ENCODE measurements at places on chromosomes 1 and 21.

GRCh38 chr1:170970256-170970655 is 34.9 kb downstream of the MROH9 start:
- no peak for DNase-seq

GRCh38 chr1:54327386-54328065 is 78.7 kb downstream of the SSBP3 start:
- DNase-seq: no peak

- DNase-seq: peak; percentile 84
These were observed 91.6 kb downstream of the LRRC8C start for GRCh38 chr1:89724369-89725010.

DNA sequence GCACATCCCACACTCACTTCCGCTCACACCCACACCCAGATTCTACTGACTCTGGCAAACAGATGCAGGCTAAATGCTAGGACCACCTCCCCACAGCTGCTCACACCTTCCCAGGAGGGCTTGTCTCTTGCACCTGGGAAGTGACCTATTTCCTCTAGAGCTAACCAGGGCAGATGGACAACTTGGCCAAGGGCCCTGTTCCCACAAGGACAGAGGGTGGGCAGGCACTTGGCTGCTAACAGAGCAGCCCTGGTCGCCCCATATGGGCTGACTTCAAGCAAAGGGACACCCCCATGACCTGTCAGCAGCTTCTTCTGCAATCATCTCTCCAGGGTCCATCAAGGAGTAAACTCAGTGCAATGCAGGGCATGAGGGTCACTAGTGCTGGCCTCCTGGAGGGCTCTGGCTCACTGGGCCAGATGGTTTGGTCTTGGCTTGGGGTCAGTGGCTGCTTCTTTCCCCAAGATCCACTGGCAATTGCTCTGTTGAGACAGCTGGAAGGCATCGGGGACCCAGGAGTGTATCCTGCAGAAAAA is 641.5 kb downstream of the PLPP3 start:
- no peak for DNase-seq

DNA sequence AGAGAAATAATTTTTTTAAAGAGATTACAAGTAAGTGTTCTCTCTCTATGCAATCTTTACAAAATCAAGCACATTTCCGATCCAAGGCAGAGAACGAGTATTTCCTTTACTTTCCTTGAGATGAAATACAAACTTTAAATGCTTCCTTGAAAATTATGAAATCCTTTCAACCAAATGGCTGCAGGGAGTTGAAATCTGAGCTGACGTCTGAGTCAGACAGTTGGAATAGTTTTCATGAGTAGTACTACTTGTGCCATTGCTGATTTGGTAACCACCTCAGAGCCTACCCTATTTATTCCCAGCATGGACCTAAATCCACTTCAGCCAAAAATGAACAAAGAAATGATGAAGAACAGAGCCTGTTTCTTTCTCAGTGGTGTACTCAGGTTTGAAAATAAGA is 183.6 kb downstream of the GIPC2 start:
- no peak for DNase-seq

GRCh38 chr1:199308349-199308846 is 669.6 kb downstream of the PTPRC start:
- no peak for DNase-seq

GRCh38 chr1:111227851-111228747 is 586 bp downstream of the CHI3L2 start:
- DNase-seq: no peak

GRCh38 chr1:180265871-180266270 is 35.8 kb downstream of the LHX4 start:
- no peak for DNase-seq

GRCh38 chr1:163426505-163427251 is 104.9 kb downstream of the NUF2 start:
- no peak for DNase-seq

DNA sequence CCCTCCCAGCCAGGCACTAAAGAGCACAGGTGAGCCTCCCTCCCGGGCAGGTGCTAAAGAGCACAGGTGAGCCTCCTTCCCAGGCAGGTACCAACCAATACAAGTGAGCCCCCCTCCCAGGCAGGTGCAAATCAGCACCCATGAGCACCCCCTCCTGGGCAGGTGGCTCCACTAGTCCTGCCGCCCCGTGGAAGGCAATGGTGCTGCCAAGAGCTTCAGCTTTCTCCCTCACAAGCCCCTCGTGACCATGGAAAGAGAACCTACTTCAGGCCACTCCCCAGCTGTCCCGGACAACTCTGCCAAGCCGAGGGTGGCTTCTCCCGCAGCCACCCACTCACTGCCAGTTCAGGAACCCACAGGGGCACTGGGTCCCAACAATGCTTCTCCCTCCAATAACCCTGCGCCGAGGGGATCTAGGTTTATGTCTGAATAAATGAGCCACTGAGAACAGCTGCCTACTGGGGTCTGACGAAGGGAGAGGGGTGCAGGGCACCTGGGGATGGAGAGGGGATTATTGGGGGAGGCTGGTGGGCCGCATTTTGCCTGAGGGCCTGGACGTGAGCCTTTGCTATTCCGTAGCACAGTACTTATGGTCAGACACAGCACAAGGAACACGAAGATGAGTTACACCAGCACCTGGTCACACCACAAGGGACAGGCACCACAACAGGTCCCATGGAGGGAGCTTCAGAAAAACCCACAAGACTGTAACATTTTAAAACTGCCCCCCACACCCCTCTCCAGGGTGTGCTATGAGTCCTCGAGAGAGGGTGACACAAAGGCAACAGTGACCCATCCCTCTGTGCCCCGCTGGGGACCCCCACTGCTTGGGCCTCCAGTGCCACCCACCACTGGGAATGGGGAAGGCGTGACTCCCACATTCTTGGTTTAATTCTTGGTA is 46.3 kb downstream of the PRDM15 start:
- no peak for DNase-seq

DNA sequence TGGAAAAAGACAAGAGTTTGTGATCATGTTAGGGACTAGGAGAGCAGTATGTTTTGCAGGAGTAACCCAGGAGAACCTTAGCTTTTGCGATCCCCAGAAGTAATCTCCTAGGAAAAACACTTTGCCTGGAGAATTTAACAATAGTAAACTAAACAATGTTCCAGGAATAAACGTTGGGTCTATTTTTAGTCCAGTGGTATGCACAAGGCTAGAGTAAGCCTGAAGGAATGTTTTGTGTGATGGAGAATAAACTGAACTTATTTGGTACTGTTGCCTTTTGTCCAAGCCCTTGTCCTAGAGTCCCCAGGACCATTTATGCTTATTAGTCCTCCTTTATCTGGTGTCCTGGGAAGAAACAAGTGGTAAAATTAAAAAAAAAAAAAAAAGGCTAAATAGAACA is 28.7 kb upstream of the RGS5 start:
- DNase-seq: no peak

DNA sequence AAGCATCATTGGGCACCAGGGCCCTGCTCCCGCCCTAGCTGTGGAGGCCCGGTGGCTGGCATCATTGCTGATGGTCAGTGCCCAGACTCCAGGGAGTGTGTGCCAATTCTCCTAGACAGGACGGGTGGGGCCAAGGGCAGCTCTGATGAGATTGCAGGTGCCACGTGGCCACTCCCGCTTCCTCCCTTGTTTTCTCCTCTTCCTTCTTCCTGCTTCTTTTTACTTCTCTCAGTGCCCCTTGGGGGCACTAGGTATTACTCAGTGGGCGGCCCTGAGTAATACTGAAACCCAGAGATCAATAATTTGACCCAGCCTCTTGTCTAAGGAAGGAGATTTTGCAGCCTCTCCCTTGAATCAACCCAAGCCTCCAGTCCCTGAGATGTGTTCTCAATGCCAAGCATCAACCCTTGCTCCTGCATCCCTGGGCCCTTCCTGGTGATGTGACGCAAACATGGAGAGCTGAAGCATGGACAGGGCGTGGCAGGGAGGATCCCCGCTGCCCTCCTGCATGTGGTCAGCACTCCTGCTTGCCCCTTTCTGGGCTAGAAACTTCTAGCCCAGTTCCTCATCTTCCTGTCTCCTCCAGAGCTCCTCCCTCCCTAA is 32.4 kb downstream of the CDK18 start:
- no peak for DNase-seq

DNA sequence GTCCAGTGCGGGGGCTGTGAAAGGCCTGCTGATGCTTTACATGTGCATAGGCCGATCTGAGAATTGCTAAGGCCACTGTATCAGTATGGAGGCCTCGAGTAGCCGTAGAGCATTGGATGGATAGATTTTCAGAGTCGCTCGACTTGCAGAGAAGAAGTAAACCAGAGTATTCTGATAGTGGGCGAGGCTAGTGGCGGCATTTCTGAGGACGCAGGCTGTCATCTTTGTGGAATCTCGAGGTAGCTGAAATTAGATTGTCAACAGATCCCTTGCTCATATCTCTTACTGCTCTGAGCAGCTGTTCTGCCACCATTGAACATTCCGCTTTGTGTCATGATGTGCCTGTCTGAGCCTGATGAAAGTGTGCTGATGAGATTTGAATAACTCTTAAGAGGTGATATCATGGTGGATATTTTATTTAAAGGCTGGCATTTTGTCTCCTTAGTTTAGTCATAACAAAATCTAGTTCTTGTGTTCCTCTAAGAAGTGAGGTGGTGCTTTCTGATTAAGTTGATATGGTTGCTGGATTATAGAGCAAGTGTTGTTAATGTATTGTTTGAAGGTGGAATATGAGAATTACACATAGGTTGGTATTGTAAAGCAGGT is 1.5 kb downstream of the KIF1B start:
- peak; percentile 16 for DNase-seq

DNA sequence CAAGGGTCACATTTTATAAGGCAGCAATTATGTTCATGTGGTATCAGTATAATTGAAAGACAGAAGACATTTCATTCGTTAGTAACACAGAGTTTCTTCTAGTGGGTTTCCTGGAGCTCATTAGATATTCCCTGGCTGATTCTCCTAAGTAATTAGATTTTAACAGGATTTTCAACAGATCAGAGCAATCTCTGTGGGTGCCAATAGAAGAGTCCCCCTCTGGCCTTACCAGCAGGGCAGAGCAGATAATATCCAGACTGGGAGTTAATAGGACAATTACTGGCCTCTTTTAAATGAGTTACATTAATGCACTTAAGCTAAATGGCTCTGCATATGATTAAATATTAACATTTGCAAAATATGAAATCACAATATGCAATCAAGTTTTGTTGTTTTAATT is 74.2 kb upstream of the FOXD3 start:
- DNase-seq: no peak

DNA sequence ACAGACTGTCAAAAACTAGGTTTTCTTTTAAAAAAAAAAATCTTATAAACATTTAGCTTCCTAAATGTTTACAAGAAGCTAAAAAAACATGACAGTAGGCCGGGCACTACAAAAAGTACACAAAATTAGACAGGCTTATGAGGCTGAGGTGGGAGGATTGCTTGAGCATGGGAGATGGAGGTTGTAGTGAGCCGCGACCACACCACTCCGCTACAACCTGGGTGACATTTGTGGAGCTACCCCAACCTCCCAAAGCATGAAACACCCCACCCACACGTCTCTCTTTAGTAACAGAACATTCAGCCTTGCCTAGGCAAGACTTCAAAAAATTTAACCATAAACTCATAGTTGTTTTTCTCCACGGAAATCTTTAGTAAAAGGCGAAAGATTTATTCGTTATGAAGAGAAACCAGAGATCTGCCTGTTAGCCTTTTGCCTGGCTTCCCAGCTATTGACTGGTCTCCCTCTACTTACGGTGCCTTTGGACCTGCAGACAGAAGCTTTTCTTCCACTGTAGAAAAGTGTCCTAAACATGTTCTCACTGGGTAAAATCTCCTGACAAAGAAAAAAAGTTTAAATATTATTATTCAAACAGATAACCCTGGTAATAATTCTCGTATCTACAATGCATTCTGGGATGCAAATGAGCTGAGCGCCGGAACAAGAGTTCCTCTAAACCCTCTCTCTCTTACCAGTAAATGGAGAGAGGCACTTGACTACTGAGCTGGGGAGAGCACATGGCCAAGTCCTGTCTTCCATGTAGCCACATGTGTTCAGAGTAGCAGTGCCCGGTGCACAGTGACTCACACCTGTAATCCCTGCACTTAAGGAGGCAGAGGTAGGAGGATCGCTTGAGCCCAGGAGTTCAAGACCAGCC is 9.2 kb downstream of the RNU5D-1 start:
- DNase-seq: peak; percentile 88

- DNase-seq: no peak
These were observed 139.5 kb upstream of the HMGB4 start for GRCh38 chr1:33724348-33724747.
